H54 (cell line): ENCODE measurements at places on chromosomes 13 and 19.

DNA sequence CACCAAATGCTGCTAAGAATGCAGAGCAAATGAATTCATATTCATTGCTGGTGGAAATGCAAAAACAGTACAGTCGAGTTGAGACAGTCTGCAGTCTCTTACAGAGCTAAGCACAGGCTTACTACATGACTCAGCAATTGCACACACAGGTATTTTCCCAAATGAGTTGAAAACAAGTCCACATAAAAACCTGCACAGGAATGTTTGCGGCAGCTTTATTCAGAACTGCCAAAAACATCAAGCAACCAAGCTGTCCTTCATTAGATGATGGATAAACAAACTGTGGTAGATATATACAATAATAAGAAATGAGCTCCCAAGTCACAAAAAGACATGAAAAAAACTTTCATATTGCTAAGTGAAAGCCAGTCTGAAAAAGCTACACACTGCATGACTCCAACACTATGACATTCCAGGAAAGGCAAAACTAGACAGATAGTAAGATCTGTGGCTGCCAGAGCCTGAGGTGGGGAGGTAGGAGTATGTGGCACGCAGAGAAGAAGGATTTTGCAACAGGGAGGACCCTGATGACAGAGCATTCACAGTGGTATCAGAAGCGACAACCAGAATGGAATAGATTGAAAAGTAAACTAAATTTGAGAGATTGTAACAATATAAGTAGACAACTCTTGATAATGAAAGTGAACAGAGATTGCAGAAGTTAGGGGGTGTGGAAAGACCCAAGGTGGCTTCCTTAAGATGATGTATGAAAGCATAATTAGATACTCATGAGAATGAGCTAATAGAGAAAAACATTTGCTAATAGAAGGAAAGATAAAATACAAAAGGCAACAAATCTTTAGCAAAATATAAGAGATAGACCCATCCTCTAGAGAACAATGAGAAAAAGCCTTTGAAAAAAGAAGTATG, 52.7 kb downstream of the TSC22D1 start:
- peak; percentile 9 for DNase-seq

GRCh38 chr19:29884466-29884865, 57.6 kb upstream of the URI1 start:
- DNase-seq: no peak

- DNase-seq: no peak
These were observed 89.8 kb upstream of the SOX1 start for GRCh38 chr13:111977179-111977506.

DNA sequence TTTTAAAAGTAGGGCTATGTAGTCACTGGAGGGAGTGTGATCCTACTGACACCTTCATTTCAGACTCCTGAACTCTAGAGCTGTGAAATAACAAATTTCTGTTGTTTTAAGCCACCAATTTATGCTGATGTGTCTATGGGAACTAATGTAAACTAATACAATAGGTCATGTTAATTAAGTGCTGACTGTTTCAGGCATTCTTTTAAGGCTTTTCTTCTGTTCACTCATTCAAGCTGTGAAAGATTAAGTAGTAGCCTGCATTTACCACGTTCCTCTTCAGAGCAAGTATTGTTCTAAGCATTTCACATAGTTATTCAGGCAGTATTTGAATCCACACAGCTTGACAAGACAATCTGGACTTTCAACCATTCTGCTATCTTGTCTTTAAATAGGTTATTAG, 1135.0 kb downstream of the SLITRK1 start:
- no peak for DNase-seq

- DNase-seq: peak; percentile 25
These were observed 40.3 kb upstream of the USPL1 start for GRCh38 chr13:30577401-30577852.

DNA sequence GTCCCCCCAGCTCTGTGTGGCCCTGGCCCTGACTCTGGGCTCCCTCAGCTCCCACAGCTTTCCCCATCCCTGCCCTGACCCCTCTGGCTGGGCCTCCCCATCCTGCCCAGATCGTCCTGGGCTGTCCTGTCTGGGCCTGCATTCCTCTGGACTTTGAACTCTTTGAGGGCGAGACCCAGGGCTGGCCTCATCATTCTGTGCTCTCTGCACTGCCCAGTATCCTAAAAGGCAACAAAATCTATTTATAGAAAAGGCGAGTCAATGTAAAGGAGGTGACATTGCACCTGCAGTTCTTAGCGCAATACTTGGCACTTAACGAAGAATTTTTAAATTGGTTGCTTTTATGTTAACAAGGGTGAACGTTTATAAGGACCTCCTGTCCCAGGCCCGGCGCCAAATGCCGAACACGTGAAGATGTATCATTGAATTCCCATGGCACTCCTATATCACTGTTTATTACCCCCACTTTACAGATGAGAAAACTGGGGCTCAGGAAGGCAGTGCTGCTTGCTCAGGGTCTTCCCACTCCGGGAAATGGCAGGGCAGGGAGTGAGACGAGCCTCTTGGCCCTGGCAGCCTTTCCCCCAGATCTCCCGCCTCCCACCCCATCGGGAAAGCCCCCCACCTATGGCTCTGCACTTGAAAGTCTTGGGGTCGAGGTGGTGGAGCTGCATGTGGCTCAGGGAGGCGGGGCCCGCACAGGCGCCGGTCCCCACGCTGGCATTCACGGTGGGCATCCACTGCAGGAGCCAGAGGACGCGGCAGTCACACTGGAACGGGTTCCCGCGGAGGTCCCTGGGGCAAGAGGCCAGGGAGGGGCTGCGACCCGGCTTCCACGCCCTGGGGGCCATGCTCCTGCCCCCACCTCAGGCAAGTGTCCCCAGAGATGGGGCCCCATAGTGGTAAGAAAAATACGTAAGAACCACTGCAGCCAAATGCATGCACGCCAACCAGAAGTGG, 3.8 kb downstream of the LGI4 start:
- DNase-seq: no peak

GRCh38 chr19:6654347-6655310, 15.3 kb downstream of the TNFSF14 start:
- no peak for DNase-seq

DNA sequence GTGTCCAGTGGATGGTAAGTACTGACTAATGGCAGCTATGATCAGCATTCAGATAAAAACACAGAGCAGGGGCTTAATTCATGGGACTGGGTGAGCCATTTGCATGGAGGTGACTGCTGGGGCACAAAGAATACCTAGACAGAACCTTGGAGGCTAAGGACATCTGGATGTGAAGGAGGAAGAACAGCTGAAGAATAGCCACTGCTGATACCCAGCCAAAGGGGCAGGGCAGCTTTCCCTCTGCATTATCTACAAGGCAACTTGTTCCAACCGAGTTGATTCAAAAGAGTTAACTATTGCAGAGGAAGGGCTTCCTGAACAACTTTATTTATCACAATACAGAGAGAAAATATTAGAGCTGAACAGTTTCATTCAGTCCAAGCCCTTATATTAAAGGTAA, 13.1 kb upstream of the THSD1 start:
- DNase-seq: no peak

DNA sequence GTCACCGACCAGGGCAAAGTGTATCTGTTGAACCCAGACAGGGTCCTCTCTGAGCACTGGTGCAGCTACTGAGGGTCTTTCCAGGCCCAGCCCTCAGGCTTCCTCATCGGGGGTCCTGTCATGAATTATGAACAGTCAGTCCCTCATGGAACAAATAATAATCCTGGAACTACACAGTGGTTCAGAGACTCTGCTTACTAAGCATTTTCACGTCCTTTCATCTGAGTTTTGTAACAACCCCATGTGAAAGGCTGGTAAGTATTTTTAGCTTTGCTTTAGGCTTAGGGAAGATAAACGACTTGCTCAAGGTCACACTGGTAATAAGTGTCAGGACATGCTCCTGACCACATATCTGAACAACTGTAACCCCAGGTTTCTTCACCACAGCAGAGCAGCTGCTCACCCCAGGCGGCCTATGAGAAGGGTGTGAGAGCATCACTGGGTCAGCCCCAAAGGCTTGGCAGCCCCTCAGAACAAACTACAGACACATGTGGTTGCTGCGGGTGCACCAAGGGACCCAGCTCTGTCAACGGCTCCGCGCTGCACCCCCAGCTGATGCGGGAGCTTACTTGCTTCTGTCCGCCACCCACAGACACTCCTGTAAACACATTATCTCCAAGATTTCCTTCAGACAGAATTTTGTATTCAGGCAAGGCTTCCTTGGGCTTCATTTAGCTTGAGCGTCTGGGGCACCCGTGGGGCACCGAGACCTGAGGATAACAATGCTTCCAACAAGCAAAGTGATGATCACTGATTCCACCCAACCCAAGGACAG, 19.4 kb upstream of the GSX1 start:
- DNase-seq: no peak

DNA sequence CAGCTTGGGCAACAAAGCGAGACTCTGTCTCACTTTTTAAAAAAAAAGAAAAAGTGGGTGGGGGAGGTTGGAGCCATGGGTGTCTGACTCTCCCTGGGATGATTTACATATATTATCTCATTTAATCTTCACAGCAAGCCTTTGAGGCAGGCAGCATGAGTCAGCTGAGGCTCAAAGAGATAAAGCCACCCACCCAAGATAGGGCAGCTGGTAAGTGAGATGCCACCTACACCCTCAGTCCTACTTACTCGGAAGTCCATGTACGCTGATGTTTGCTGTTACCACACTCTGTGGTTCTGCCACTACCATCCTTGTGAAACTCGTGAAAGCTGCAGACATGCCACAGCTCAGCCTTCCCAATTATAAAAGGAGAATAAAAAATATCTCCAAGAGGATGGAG, 142.0 kb upstream of the TSHZ3 start:
- DNase-seq: no peak

GRCh38 chr13:42615691-42616090, 41.7 kb downstream of the TNFSF11 start:
- no peak for DNase-seq

GRCh38 chr13:50306156-50306555, 290.9 kb downstream of the KCNRG start:
- DNase-seq: no peak

GRCh38 chr19:33242131-33242530, 16.5 kb upstream of the SLC7A10 start:
- DNase-seq: no peak

DNA sequence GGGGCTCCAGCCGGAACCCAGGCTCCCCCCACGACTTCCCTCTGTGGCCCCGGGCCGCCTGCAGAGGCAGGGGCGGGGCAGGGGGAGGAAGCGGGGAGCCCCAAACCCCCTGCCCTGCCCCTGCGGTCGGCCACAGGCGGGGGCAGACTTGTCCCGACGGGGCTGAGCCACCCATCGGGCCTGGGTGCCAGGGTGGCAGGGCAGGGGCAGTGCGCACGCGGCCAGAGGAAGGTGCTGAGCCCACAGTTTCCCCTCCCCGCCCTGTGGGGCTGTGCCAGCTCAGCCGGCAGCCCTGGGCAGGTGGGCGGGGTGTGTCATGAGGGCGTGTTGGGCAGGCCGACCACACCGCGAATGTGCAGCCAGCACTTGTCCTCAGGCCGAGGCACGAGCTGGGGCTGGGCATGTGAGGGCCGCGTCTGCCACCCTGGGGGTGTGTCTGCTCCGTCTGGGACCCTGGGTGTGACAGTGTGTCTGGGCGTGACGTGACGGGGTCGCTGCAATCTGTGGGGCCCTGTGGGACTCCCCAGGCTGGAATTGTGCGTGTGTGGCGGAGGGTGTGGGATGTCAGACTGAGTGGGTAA, 17.7 kb downstream of the CCDC97 start:
- peak; percentile 96 for DNase-seq

GRCh38 chr19:13493516-13494310, 12.6 kb downstream of the CACNA1A start:
- no peak for DNase-seq

DNA sequence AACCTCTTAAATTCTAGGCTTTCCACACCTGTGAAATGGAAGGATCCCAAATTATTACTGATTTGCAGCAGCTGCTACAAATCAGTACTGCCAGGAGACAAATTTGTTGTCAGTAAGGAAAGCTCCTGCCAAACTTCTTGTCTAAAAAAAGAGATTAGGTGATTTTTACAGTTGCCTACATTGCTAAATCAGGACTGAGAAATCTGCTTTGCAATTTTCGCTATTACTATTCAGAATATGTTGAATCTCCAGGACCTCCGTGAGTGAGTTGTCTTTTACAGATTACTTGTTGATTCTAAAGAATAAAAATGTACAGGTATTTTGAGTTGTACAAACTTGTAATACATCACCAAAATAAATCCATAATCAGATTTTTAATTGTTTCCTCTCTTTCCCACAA, 1815.9 kb downstream of the PCDH9 start:
- DNase-seq: no peak

GRCh38 chr13:84912720-84913119, 886.5 kb downstream of the SLITRK6 start:
- DNase-seq: no peak

GRCh38 chr13:101648766-101649487, 196.5 kb downstream of the ITGBL1 start:
- no peak for DNase-seq

DNA sequence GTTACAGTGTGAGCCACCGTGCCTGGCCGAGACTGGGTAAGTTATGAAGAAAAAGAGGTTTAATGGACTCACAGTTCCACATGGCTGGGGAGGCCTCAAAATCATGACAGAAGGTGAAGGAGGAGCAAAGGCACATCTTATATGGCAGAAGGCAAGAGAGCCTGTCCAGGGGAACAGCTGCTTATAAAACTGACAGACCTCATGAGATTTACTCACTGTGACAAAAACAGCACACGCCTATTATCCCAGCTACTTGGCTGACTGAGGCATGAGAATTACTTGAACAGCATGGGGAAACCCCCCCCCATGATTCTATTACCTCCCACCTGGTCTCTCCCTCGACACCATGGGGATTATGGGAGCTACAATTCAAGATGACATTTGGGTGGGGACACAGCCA, 23.4 kb upstream of the ZNF561 start:
- no peak for DNase-seq

- DNase-seq: no peak
These were observed 913.1 kb downstream of the OLFM4 start for GRCh38 chr13:53941588-53942190.

DNA sequence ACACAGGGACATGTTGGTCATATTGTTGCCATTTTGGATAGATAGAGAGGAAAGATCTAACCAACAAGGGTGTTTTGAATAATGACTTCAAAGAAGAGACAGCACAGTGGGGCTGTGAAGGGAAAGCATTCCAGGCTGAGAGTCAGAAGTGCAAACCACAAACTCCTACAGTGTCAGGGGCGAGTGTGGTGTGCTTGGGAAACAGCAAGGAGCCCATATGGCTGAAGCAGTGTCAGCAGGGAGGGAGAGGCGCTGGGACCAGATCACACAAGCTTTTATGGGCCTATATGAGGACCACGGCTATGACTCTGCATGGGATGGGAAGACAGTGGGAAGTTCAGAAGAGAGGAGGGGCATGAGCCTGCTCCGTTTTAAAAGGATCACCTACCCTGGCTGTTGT, 166.4 kb downstream of the MYO16 start:
- no peak for DNase-seq

- DNase-seq: no peak
These were observed 41.1 kb upstream of the CCNE1 start for GRCh38 chr19:29770648-29771047.

GRCh38 chr13:112525356-112525945, 62.5 kb downstream of the TUBGCP3 start:
- no peak for DNase-seq

DNA sequence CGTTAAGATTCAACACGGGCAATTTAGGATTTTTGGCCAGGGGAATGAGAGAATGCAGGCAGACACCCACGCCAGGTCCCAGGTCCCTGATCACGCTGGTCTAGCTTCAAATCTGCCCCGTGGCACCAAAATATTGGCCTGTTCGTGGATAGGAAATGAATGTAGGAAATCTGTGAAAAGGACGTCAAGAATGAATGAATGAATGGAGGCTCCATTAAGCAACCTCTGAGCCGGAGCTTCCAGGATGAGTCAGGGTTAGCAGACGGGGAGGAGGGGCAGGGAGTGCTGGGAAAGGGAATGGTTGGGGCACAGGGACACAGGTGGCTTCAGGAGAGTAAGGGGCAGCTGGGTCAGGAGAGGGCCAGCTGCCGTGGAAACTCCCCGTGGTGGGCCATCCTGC, 4.2 kb downstream of the SULT2B1 start:
- DNase-seq: peak; percentile 50
